ENCODE measurements at places on chromosomes 4 and X. TPM values are rescaled to one million over a fixed set of nuclear protein-coding genes. Genes with fewer than 3 reads are reported as not detected.

DNA sequence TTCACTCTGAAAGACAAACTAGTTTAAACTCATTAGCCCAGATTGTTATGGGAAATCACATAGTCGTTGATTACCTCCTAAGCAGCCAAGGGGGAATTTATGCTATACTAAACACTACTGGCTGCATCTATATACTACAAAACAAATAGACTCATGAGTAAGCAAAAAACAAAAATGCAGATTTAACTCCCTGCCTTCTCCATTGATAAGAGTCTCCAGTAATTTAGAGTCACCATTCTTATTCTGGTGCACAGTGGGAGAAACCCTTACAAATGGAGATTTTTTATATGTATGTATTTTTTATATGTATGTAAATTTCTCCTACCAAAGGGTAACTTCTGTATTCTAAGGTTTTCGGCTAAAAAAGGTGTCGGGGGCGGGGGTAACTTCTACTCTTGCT, 126.6 kb downstream of the PLS3 start:
- no peak for DNase-seq

DNA sequence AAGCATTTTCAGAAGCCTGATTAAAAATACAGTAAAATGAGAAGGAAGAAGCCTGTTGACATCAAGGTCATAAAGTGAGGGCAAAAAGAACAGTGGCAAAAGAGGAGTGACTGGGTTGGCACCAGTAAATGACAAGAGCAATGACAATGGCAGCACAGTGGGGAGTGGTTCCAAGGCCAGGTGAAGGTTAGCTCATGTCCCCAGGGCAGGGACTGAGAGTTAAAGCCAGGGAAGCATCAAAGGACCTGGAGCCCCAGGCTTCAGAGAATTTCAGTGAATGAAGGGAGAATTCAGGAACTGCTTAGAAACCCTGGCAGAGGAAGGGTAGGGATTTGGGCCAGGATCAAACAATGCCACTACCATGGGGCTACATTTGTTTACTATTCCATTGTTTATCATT, 8.8 kb upstream of the PIGA start:
- no peak for DNase-seq

Gene KLHL15
- polyA plus RNA-seq = 10.9 TPM

Gene SH3RF1
- 19.6 TPM for polyA plus RNA-seq

Measured in forelimb muscle (tissue), 1 donor.